MG63 (cell line): ENCODE measurements at places on chromosomes 13 and 19. TPM values are rescaled to one million over a fixed set of nuclear protein-coding genes. Genes with fewer than 3 reads are reported as not detected.

Gene SLC10A2
- total RNA-seq = not detected in 2 replicates

- DNase-seq = peak; percentile 18
Measured at GRCh38 chr13:73870970-73871935, 263.0 kb downstream of the KLF12 start.

DNA sequence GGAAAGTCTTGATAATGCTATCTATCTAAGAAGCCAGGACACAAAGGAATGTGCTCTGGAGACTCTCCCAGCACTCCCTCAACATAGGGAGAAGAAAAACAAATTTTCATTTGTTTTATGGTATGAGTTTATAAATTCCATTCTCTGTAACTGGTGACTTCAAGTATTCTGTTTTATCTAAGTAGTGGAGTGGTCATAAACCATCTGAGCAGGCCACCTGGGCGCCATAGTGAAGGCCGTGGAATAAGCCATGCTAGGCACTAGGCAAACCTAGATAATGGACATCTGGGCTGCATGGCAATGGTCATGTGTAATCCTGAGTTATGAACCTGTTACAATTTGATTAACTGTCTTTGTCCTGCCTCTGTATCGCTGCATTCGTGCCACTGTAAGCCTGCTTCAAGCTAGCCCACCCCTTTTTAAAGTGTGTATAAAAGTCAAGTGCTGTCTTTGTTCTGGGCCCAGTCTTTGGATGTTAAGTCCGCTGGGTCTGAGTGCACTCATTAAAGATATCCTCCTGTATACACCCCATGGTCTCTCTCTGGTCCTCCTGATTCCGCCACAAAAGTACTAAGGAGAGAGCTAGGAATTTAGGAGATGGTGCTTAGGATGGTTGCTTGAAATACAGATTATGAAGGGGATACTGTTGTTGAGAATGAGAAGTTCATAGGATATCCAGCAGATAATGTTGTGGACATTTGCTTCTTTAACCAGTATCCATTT is 13.2 kb downstream of the GTF2F2 start:
- no peak for DNase-seq

- no peak for DNase-seq
Measured at GRCh38 chr19:45515081-45515624, 7.9 kb downstream of the VASP start.

DNA sequence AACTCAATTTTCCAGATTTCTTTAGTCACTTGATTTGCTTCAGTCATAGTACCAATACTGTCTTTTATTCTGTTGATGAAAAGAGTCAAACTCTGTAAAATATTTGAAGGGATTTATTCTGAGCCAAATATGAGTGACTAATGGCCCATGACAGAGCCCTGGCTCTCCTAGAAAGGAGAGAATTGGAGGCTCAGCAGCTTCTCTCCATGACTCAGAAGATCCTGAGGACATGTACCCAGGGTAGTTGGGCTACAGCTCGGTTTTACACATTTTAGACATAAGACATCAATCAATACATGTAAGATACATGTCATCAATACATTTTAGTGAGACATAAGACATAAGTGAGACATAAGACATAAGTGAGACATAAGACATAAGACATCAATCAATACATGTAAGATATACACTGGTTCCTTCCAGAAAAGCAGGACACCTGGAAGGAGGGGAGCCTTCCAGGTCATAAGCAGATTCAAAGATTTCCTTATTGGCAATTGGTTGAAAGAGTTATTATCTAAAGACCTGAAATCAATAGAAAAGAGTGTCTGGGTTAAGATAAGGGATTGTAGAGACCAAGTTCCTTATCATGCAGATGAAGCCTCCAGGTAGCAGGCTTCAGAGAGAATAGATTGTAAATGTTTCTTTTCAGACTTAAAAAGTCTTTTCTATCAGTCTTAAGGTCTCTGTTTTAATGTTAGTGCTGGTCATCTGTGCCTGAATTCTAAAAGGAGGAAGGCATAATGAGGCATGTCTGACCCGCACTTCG is 179.8 kb upstream of the RFC3 start:
- DNase-seq = peak; percentile 73

Gene MYO16
- 0.36 TPM in 1 of 2 replicates, not detected in the other for total RNA-seq

- no peak for DNase-seq
Measured at GRCh38 chr13:30165796-30166195, 141.6 kb downstream of the KATNAL1 start.

Gene ONECUT3
- total RNA-seq = not detected in 2 replicates

DNA sequence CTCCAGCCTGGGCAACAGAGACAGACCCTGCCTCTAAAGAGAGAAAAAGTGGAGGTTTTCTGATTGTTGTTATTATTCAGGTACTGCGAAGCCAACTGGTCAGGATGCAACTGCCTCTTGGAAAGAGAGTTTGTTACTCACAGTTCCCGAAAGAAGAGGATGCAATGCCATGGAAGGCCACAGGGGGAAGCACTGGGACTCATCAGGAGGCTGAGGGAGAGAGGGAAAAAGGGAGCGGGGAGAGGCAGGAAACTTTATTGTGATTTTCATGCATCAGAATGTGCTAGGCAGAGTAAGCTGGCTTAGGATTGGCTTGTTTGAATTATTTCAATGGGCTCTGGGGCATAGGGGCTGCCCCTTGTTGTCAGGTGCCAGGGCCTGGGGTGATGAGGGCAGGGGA is 27.6 kb downstream of the MYO9B start:
- DNase-seq = peak; percentile 39

DNA sequence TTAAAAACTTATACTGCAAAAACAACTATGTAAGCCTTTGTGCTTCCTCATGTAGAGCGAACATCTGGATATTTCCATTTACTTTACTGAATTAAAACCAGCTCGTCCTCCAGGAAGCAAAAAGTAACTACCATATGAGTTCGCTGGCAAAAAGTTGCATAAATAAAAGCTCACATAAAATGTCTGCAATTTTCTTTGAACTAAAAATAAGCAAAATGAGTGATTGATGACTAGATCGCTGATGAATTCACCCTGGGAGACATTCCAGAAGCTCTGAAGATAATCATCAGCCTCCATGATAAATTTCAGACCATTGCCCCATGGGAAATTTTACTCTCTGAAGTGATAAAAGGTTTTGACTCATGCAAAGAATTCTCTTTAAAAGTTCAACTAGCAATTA is 67.3 kb upstream of the SACS start:
- peak; percentile 31 for DNase-seq

- DNase-seq = no peak
Measured at GRCh38 chr19:7301525-7301924, 7.3 kb upstream of the INSR start.

DNA sequence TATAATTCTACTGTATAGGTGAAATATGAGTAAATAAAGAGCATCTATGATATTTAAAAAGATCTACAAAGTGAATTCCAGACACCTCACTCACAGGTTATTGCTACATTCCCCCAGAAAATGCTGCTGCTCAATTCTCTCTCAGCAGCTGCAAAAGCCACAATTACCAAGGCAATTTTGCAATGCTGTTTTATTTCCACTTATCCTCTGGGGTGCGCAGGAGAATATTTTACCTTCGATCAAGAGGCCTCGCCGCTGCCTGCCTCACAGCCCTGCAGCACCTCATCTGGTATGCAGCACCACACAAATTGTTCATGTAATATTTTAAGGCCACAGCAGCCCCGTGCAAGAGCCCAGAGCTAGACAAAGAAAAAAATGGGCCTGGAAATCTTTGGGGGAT is 333.2 kb downstream of the DNAJC15 start:
- no peak for DNase-seq

GRCh38 chr19:2768365-2769132 is 14.5 kb downstream of the SGTA start:
- DNase-seq = no peak

Gene SELENOV
- total RNA-seq = not detected in 2 replicates

DNA sequence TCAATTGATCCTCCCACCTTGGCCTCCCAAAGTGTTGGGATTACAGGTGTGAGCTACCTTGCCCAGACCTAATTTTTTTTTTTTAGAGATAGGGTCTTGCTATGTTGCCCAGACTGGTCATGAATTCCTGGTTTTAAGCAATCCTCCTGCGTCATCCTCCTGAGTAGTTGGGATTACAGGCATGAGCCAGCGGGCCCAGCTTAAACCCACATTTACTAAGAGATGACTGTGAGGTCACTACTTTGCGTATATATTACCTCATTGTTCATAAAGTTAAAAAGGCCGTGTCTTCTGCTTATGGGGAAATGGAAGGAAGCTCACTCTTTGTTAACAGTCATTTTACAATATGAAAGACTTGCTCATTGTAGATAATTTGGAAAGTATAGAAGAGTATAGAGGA is 39.6 kb upstream of the C1QTNF9 start:
- no peak for DNase-seq

DNA sequence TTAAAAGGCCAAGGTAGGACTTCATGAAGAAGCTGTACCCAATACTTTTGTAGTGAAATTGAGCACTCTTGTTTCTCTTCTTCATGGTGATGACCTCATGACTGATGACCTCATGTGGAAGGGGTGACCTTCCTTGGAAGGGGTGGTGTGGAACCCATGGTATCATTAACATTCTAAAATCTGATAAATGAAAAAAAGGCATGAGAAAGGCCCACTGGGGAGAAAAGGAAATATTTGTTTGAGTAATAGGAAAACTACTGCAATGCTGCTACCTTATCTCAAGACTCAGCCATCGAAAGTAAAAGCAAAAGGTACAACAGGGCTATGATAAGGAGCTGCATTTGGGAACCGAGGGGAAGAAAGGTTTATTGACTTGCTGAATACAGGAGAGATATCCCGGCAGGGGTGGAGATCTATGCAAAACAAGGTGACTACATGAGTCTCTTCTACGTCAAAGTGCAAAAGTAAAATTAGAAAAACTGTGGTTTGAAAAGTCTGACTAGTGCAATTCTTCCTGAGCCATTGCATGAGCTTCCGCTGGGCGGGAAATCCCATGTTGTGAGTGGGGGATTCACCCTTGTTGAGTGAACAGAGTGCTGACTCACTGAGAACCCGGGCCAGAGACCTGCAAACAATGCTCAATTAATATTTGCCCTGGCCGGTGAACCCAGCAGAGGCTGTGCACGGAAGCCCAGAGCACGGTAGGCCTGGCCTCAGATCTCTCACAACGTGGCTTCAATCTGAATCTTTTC is 138.9 kb upstream of the RFC3 start:
- peak; percentile 80 for DNase-seq

GRCh38 chr19:44592451-44592890 is 20.9 kb upstream of the IGSF23 start:
- DNase-seq = no peak

DNA sequence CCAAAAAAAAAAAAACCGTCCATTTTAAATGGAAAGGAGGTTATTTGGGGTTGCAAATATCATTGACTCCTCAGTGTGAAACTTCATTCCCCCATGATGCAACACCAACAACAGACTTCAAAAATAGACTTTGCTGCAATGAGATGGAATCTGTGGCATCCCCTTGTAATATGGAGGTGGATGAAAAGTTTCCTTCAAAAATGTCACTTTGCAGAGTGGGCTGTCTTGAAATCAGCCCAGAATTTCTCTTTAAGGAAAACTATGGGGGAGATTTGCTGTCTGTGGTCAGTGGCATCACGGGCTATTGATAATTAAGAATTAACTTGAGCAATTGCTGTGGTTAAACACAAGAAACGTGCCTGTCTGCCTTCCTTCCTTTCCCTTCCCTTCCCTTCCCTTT is 1.5 kb downstream of the GPR18 start:
- DNase-seq = no peak

Gene SIGLEC9
- not detected in 2 replicates for total RNA-seq

Gene C19orf85
- not detected in 2 replicates for total RNA-seq

Gene EXOC3L2
- not detected in 2 replicates for total RNA-seq

DNA sequence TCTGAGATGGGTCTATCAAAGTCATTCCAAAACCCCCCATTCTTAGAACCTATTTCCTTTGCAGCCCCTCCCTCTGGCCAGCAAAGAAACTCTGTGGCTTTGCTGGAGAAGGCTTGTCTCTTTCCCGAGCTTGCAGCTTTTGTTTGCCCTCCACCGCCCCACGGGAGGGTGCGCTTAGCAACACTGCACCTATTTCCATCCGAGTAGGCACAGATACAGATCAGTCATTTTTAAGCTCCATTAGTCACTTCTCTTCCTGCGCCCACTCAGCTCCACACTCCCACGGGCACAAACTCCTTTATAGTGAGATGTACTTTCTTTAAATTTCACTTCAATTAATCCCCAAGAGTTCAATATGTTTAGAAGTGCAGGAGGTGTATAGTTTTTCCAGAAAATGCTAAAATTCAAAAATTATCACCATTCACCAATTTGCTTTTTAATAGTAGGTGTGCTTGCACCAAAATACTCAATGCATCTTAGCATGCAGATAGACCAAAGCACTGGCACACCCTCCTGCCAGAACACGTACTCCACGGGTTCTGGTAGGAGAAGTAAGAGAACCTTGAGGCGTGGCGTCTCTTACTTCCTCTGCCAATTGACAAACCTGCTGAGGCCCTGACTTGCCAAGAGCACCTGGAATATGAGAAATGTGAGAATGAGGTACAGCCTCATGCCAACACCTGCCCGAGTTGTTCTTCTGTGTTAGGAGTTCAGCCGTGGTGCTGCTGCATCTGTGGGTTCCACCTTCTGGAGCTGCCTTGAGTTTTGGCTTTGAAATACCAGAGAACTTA is 183.7 kb downstream of the TEX29 start:
- no peak for DNase-seq

Gene TTC9B
- total RNA-seq = not detected in 2 replicates

- no peak for DNase-seq
Measured at GRCh38 chr13:93981426-93981977, 498.0 kb downstream of the DCT start.

Gene LSR
- total RNA-seq = 0.33 TPM in 1 of 2 replicates, not detected in the other

DNA sequence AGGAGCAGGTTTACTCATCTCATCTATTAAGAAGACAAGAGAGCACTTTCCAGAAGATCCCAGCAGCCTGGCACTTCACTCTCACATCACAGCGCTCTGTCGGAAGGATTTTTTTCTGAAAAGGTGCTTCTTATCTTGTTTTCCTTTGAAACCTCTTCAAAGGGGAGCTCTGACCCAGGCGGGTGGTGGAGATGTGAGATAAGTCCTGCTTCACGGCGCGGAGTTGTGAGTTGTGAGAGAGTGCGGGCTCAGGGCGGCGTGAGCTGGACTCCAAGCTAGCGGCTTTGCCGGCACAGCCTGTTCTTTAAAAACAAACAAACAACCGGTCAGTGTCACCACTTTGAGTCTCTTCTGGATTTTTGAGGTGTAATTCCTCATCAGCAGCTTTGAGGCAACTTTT is 169.0 kb upstream of the ARGLU1 start:
- no peak for DNase-seq

Gene FGF22
- not detected in 2 replicates for total RNA-seq

DNA sequence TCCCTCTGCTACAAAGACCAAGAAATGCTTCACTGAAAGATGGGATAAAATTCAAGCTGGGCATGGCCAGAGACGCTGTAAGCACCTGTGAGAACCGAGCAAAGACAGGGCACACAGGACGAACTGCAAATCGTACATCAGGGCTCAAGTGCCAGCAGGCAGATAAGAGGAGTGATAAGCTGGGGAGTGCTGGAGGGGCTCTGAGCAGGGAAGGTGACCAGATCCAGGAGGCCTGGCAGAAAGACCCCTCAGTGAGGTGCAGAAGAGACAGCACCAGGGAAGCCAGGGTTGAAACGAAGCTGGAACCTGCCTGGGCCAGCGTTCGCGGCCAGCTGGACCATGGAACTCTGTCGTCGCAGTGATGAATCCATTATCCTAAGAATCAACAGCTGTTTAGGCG is 10.2 kb downstream of the RAB20 start:
- DNase-seq = no peak

Gene ATP1A3
- total RNA-seq = not detected in 2 replicates

Gene SPACA6
- 8.2 and 31.7 TPM in 2 replicates for total RNA-seq

- DNase-seq = peak; percentile 30
Measured at GRCh38 chr13:27607125-27607524, 13.2 kb downstream of the LNX2 start.
